ENCODE measurements at places on chromosomes 3 and 15.

GRCh38 chr3:20047341-20047779 lies 7.1 kb downstream of the KAT2B start:
- no peak for DNase-seq

DNA sequence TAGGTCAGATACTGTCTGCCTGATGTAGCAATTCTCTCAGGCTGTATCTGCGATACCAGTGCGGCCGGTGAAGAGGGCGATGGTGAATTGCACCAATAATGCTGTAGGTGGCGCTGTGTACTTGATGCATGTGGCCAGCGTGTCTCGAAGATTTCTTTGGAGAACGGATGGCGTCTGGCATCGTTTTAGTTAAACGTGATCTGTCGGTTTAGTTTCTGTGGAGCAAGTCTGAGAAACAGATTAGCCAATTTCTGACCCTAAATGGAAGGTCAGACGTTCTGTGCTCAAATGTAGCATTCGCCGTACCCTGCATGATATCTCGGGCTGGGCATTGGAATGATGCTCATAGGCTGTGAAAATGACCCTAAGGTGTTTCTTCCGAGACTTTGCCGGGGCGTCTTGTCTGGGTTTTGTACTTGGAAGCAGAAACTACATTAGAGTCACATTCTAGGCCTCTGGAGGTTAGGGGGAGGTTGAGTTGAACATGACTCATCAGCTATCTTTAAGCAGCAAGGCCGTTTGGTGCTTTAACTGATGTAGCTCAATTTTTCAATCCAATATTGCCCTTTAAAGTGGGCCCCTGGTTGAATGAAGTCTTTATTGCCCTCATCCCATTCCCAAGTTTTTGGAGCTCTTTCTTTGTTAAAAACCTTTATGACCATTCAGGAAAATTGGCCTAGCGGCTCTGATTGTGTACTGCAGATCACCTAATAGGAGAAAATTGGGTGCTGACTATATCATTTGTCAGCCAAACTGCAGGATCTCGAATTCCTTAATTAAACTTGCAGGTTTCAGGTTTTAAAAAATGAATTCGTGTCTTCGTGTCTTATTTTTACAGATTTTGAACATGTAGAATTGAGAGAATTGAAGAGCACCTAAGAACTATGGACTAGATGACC lies 80.0 kb downstream of the SQOR start:
- DNase-seq, result peak; percentile 7

DNA sequence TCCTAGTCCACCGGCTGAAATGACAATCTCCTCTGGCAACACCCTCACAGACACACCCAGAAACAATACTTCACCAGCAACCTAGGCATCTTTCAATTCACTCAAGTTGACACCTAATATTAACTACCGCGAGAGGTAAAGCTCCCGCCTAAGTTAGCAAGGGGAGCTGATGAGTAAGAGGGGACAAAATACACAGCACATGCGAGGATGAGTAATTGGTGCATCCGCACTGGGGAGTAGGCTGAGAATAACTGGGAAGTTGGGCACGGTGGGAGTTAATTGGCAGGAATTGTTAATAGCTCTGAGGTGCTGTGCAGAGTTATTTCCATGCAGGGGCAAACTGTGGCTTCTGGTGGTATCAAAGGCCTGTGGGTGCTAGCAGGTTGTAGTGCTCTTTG lies 14.5 kb upstream of the PLD1 start:
- no peak for DNase-seq

- no peak for DNase-seq
Observed at GRCh38 chr15:67144609-67145311, 79.4 kb downstream of the SMAD3 start.

GRCh38 chr15:51302480-51302879 lies 35.9 kb downstream of the CYP19A1 start:
- no peak for DNase-seq

GRCh38 chr3:29486096-29486495 lies 205.2 kb downstream of the RBMS3 start:
- no peak for DNase-seq

DNA sequence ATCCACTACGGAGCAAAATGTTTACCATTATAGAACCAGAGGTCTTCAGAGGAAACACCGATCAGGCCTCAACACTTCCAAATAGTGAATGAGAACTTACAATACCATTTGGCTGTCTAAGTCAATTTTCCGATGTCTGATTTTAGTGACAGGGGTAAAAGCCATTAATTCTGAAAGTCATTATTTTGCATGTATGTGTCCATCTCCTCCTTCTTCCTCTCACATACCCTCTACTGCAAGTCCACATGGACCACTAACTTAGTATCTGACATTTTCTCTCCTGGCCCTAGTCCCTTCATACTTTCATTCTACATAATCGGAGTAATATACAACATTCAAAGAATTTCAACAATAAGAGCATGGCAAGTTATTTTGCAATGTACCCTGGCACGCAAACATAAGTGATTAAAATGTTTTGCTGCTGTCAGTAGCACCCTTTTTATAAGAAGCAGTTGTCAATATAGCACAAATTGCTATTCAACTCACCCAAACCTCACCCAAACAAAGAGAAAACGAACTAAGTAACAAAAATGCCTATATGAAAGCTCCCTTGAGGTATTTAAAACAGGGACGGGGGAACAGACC lies 1.9 kb downstream of the TOP2B start:
- DNase-seq, result no peak

DNA sequence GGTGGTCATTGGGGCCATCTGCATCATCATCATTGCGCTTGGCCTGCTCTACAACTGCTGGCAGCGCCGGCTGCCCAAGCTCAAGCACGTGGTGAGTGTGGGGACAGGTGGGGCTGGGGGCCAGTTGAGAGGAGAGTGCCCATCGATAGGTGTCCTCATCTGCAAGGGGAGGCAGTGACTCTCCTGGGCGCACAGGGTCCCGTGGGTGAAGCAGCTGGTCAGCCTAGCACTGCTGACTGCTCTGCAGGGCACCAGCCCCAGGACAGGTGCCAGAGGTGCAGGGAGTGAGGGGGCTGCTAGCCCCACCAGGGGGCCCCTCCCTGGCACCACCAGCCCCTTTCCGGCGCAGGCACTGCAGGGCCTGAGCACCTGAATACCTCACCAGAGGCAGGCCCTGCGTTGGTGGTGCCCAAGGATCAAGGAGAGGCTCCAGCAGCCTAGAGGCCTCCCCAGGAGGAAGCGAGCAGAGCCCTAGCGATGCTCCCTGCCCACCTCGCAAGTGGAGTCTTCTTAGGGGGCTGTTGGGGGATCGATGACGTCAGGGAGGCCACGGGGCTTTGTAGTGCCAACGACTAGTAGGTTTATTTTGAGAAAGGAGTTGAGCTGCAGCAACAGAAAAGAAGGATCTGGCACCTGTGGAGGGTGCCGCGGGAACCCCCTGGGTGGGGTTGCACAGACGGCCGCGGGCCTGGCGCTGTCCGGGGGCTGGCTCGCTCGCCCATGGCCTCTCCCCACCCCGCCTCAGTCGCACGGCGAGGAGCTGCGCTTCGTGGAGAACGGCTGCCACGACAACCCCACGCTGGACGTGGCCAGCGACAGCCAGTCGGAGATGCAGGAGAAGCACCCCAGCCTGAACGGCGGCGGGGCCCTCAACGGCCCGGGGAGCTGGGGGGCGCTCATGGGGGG lies 976 bp upstream of the ABTB1 start:
- peak; percentile 22 for DNase-seq

DNA sequence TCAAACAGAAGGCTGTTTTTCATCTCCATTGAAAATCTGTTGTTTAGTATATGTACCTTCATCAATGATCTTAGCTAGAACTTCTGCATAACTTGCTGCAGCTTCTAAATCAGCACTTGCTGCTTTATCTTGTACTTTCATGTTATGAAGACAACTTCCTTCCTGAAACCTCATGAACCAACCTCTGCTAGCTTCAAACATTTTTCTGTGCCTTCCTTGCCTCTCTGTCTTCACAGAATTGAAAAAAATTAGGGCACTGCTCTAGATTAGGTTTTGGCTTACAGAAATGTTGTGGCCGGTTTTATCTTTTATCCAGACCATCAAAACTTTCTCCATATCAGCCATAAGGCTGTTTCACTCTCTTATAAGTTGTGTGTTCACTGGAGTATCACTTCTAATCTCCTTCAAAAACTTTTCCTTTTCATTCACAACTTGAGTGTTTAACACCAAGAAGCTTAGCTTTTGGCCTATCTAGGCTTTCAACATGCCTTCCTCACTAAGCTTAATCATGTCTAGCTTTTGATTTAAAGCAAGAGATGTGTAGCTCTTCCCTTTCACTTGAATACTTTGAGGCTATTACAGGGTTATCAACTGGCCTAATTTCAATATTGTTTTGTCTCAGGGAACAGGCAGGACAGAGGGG lies 78.6 kb downstream of the IGSF11 start:
- no peak for DNase-seq

- DNase-seq, result no peak
Observed at GRCh38 chr15:70265466-70265978, 167.8 kb upstream of the TLE3 start.

- DNase-seq, result no peak
Observed at GRCh38 chr15:95261546-95261945, 1030.2 kb downstream of the MCTP2 start.

DNA sequence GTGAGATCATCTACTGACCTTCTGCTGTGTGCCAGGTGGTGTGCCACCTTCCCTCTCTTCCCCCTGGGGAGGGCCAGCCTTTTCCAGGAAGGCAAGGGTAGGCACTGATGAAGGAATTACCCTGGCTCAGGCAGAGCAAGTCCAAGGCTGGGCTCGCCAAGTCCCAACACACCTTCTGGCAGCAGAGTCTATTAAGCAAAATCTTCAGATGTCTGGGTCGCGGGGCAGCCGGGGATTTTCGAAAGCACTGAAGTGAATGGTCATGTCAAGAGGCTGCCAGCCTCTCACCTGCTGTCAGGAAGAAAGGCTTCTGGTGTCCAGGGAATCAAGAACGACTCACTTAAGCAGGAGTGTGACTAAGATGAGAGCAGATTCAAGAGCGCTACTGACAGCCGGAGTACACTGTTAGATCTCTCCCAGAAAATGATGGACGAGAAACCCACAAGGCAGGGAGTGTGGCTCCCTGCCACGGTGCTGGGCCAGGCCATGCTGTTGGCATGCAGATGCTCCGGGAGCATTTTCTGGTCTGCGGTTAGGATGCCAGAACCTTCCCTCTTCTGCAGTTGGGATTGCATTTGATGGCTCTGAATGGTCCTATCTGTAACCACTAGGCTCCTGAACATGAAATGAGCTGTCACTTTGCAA lies 479.8 kb downstream of the SHQ1 start:
- no peak for DNase-seq

DNA sequence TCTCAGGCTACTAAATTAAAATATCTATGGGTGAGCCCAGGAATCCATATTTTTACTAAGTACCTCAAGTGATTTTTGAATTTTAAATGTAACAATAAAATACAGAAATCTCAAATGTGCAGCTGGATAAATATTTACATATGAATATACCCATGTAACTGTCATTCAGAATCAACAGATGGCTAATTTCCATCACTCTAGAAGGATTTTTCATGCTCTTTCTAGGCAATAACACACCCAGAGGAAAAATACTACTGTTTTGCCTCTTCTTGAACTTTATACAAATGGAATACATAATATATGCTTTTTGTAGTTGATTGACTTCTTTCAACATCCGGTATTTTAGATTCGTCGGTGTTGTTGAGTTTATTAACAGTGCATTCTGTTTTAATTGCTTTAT lies 601.3 kb upstream of the NECTIN3 start:
- DNase-seq, result no peak

GRCh38 chr3:170816841-170817240 lies 53.2 kb downstream of the RPL22L1 start:
- DNase-seq, result no peak

DNA sequence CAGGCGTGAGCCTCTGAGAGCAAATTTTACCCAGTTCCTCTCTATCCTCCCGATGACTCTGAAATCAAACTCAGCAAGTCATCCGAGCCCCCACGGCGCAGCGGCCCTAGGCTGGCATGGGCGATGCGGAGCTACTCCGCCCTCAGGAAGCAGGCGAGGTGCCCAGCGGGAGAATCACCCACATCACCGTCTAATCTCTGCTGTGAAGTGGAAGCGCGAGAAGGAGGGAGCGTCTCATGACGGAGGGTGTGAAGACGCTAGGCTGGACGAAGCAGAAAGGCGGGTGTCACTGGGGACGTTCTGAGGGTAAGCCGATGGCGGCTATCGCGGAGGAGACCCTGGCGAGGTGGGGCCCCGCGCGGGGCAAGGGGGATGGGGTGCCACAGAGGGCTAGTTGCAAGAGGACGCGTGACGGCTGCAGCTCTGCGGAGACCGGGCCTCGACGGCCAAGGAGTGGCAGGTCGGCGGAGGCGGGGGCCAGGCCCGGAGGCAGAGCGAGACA lies 9.1 kb upstream of the GNAI2 start:
- DNase-seq, result no peak

DNA sequence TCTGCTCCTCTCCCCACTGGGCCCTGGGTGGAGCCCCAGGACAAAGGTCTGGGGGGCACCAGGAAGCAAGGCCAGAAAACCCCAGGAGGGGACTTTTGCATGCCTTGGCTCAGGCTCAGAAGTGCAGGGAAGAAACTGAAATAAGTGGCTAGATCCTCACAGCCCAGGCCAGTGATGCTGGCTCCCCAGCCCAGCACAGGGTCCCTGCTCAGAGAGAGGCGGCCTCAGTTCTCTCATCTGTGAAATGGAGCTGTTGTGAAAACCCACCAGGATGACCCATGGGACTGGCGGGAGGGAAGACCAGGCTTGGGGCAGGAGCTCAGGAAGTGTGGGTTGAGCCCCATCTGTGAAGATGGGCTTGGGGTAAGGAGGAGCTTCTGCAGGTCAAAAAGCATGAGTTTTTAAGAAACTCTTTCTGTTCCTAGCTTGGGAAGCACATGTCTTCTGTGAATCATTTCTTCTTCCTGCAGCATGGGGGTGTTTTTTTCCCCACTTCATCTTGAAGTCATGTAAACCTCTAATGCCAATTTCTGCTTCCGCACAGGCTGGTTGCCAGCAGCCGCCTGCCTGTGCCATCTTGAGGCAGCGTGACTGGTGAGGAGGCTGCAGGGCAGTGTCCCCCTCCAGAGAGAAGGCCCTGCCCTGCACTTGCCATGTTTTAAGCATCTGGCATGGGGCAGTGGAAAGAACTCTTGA lies 118.6 kb downstream of the SMAD6 start:
- no peak for DNase-seq

- no peak for DNase-seq
Observed at GRCh38 chr3:32200490-32200889, 38.0 kb upstream of the CMTM8 start.

- no peak for DNase-seq
Observed at GRCh38 chr3:16119887-16120286, 54.6 kb upstream of the GALNT15 start.

Measured in activated CD4-positive, alpha-beta T cell treated with anti-CD3 and anti-CD28 coated beads for 24 hours (primary cell).